ENCODE measurements at places on chromosomes 3 and 15.

- no peak for DNase-seq
Measured at GRCh38 chr15:92462424-92463125, 68.9 kb downstream of the ST8SIA2 start.

- no peak for DNase-seq
Measured at GRCh38 chr3:36890261-36890660, 54.6 kb downstream of the TRANK1 start.

- DNase-seq, result no peak
Measured at GRCh38 chr15:38401106-38401505, 52.8 kb upstream of the FAM98B start.

GRCh38 chr15:27884726-27885125 lies 214.4 kb downstream of the OCA2 start:
- no peak for DNase-seq
